K562 (cell line): ENCODE measurements at places on chromosomes 1 and 21. TPM values are rescaled to one million over a fixed set of nuclear protein-coding genes. Genes with fewer than 3 reads are reported as not detected.

- DNase-seq = no peak
These were observed 20.3 kb downstream of the PRKAA2 start for GRCh38 chr1:56665384-56665783.

DNA sequence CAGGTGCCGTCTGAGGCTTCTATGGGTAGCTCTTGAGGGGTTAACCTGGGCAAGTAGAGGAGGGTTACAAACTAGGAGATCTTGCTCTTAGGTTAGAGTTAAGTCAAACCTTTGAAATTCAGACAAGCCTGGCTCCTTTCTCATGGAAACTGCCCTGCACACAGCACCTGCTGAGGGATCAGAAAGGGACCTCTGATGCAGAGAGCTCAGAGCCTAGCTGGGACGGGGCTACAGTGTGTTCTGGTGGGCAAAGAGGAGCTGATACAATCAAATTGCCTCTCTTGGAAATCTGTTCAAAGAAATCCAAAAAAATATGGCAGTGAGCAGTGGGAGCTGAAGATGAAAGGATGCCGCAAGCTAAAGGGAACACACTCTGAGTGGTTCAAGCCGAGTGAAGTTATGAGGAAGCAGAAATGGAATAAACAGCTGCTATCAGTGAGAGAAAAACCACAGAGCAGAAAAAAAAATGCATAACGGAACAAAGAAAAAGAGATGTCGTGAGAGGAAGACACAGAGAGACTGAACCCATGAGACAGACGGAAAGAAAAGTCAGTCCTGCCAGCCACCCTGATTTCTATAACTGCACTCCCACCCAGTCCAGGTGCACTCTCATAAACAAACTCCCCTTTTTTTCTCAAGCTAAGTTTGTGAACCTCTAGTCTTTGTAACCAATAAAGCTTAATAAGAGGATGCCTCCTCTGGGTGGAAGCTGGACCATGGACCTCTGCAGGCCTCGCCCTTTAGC, 26.6 kb downstream of the PAFAH2 start:
- no peak for DNase-seq

DNA sequence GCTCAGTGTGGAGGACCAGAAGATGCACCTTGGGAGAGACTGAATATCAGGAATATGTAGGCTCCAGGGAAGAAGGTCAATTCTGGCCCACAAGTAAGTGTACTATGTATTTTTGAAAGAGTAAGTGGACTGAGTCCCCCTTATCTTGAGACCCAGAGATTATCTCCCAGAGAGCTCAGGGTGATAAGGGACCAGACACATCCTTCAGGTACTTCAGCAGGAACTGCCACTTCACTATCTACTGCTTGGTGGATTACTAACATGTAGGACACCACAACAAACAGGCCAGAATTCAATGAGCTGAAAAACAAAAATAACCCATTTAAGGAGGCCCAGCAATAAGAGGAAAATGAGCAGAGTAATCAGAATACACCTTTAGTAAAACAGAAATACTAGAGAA, 119.2 kb downstream of the ZNF644 start:
- no peak for DNase-seq

DNA sequence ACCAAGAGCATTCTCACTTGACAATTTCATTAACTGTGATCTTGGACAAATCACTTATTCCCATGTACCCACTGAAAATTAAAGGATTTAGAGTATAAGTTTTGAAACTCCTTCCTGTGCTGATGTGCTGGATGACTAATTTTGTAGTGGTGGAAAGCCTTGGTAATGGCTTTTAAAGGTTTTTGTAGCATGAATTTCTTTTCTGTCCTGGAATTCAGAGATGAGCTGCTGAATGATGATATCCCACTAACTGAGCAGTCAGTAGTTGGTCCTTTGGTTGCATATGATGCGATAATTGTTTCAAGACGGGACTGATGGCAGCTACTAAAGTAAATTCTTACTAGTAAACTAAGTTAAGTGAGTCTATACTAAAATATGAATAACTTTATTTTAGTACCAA, 5.2 kb downstream of the RPL5 start:
- DNase-seq = no peak

NOS1AP gene
- 0.54 and 0.95 TPM in 2 replicates for total RNA-seq

- no peak for DNase-seq
These were observed 33.1 kb downstream of the ZMYND12 start for GRCh38 chr1:42422737-42423136.

DNA sequence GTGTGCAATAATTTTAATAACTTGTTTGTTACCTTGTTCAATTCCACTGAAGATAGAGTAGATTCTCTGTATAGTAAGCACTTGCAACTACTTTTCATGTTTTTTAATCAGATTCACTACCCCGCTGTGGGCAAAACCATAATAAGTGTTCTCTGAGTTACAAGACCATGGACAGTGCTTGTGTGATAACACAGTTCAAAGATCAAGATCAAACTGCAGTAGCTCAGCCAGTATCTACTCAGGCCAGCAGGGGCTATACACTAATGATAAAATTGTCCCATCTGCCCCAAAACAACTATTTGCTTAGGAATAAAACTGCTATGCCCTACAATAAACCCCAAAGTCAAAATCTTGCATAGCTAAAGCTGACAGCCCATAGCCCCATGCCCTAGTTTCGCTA, 129.6 kb downstream of the LRRC7 start:
- DNase-seq = no peak

- no peak for DNase-seq
These were observed 436.8 kb downstream of the CAMTA1 start for GRCh38 chr1:7221826-7222694.

TRIM46 gene
- 0.22 and 0.60 TPM in 2 replicates for total RNA-seq

- DNase-seq = no peak
These were observed 18.4 kb upstream of the PTBP2 start for GRCh38 chr1:96703186-96703585.

GRCh38 chr1:239511875-239512274, 125.5 kb downstream of the CHRM3 start:
- DNase-seq = no peak

GRCh38 chr21:28220680-28221079, 772.0 kb downstream of the LTN1 start:
- DNase-seq = no peak

GRCh38 chr21:38766987-38767722, 38.6 kb upstream of the ETS2 start:
- no peak for DNase-seq
